ENCODE measurements at places on chromosomes 12 and 14.

DNA sequence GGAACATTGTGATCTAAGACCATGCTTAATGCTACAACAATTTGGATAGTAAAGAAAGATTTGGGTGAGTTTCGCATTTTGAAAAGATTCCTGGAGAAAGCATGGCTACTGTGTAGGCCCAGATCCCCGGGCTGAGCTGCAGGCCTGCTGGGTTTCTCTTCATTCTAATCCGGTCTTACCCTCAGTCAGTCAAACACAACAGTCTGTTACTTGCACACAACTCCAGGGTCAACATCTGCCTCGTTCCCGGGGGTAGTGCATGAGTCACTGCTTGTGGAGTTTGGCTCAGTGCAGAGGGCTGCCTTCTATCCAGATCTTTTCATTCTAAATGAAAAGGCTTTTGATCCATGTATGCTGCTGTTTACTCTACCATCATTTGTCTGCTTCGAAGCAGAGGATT, 60.4 kb upstream of the SEL1L start:
- no peak for DNase-seq

DNA sequence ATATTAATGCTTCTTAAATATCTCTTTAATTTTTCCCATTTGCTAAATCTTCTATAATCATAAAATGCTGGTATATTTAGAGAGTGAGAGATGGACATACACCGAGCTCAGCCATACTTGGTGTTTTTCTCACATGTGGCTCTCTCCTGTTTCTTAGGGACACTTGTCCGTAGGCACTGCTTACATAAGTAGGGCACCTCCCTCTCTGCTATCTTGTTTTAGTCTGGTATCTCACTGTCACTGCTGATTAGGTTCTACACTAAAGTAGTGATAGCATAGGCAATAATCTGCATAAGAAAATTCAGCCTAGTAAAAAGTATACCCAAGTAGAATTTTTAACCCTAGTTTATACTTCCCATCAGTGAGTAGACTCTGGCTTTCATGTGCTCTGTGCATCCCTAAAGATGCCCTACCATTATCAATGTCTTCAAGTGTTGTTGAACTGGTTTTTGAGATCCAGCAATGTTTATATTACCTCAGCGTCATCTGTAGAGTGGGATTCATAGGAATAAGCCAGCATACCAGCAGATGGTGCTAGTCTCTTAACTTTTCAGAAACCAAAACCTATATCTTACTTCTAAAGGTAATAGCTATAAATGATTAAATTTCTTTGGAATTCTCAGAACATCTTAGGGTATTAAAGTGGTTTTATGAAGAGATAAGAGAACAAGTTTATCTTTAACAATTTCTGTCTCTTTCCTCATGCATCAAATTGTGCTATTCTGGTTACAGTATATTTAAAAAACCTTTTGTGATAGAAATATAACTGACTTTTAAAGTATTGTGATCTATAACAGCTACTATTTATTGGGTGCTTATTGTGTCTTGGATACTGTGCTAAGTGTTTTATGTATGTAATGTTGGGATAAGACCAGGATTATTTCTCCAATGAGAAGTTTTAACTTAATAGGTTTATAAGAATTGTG, 32.9 kb downstream of the ARID2 start:
- DNase-seq, result no peak

- DNase-seq, result no peak
Measured at GRCh38 chr12:98741556-98742265, 96.6 kb downstream of the APAF1 start.

GRCh38 chr12:123076604-123077297, 74.1 kb downstream of the PITPNM2 start:
- no peak for DNase-seq

DNA sequence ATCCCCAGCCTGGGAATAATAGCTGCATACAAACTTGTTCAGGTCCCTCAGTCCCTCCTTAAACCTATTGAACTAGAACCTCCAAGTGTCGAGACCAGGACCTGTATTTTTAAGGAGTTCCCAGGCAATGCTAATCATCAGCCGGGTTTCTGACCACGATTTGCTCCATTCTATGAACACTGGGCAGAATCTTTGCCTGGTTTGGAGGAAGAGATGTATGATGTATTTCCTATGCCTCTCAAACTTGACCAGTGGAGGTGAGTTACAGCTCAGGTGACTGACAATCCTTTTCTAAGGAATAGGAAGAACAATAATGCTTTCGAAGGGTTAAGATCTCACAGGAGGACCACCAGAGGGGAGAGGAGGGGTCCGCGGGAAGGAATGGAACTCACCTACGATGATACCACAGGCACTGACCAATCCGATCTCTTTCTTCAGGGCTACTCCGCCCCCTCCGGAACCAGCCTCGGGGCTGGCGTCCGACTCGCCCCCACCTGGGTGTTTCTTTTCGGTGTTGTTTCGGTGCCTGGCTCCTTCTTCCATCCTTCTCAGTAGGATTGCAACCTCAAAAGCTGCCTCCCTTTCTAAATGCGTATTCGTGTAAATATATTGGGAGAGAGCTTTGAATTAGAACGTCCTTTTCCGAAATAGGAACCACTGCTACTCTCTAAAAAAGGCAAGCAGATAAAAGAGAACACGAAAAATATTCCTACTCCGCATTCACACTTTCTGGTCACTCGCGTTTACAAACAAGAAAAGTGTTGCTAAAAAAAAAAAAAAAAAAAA, 895 bp downstream of the SLC7A8 start:
- DNase-seq, result no peak

DNA sequence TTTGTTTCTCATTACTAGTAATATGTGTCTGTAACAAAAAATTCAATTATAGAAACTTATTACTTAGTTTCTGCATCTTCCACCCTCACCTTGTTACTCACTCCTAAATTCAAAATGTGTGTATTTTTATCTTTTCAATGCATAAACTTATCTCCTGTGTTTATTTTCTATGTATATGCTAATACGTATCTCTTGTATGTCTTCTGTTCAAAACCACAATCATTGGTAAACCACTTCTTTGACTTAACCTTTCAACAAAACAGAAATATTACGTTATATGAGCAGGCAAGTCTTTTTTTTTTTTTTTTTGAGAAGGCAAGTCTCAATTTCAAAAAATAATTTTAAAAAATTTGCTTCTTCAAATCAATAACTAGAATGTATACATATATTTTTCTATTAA, 39.2 kb upstream of the RPH3A start:
- no peak for DNase-seq

DNA sequence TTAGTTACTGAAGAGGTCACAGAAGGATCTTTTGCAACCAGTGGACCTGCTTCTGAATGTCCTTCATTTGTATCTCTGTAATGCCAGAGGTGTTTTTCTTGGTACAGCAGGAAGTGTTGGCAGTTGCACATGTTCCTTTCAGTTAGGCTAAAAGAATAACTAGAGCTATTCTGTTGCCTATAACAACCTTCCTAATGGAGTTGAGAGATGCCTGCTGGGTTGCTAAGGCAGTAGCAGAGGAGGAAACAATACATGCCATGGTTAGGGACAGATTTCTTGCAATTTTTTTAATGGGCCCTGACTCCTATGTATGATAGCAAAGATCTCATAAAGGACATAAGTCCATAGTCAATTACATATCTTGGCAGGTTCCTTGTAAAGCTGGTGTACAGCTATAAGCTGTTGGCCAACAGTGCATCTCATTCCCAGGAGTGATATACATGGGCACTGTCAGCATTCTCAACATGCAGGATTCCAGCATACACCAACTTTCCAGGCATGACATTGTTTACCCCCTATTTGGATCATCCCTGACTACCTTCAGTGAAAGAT, 556.6 kb downstream of the CCER1 start:
- no peak for DNase-seq

- DNase-seq, result no peak
Measured at GRCh38 chr12:54991991-54992375, 7.4 kb upstream of the TESPA1 start.

DNA sequence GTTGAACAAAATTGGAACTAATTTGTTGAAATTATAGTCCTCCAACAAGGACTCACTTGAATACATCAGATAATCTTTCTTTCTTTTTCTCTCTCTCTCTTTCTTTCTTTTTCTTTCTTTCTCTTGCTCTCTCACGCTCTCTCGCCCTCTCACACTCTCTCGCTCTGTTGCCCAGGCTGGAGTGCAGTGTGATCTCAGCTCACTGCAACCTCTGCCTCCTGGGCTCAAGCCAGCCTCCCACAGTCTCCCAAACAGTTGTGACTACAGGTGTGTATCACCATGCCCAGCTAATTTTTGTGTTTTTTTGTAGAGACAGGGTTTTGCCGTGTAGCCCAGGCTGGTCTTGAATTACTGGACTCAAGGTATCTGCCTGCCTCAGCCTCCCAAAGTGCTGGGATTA, 22.8 kb downstream of the WDR20 start:
- no peak for DNase-seq

- no peak for DNase-seq
Measured at GRCh38 chr14:60067882-60068281, 23.8 kb upstream of the PCNX4 start.

DNA sequence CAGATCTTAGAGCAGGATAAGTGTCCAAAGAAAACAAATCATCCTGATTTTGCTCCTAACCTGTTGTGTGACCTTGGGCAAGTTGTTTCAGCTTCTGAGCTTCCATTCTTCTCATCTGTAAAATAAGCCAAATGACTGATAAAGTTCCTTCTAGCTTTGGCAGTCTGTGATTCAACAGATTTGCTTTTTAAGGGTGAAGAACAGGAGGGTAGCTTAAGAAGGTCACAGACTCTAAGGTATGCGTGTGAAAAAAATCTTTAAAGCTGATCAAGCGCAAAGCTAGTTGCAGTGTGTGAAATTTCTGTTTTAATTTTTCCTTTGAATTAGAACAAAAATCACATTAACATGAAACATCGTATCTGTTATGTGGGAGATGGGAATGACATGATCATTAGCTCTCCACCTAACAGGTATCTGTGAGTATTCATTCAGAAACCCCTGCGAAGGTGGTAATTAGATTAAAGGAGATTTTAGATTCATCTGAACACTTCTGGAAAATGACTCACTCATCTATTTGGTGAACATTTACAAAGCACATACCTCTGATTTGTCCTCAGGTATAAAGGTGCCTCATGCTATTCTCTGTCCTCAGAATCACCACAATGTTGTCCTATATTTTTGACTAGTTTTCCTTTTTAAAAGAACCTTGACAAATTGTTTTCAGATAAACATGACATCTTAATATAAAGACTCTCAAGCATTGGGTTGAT, 131.9 kb upstream of the CPM start:
- DNase-seq, result no peak

DNA sequence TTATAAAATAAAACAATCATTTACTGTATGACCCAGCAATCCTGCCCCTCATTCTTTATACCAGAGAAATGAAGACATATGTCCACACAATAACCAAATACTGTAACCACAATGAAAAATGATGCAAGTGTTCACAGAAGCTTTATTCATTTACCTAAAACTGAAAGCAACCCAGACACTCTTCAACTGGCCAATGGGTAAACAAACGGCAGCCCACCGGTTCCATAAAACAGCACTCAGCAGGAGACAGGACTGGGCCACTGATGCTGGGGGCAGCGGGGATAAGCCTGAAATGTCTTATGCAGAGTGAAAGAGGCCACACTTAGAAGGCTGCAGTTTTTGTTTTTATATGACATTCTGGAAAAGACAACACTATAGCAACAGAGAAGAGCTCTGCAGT, 15.1 kb downstream of the DDX51 start:
- no peak for DNase-seq

DNA sequence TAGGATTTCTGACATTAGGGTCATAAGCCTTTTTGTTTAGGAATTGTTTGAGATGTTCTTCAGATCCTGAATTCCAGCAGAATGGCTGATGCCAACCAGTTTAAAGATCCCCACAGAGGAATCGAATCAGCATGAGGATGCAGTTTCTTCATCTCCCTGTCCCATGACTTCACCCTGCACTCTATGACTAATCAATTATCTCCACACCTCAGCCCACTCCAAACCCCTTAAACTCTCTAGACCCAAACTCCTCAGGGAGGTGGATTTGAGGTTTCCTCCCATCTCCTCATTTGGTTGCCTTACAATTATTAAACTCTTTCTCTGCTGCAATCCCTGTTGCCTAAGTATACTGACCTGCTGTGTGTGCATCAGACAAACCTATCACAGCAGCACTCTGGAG, 86.5 kb upstream of the CRY1 start:
- DNase-seq, result no peak

DNA sequence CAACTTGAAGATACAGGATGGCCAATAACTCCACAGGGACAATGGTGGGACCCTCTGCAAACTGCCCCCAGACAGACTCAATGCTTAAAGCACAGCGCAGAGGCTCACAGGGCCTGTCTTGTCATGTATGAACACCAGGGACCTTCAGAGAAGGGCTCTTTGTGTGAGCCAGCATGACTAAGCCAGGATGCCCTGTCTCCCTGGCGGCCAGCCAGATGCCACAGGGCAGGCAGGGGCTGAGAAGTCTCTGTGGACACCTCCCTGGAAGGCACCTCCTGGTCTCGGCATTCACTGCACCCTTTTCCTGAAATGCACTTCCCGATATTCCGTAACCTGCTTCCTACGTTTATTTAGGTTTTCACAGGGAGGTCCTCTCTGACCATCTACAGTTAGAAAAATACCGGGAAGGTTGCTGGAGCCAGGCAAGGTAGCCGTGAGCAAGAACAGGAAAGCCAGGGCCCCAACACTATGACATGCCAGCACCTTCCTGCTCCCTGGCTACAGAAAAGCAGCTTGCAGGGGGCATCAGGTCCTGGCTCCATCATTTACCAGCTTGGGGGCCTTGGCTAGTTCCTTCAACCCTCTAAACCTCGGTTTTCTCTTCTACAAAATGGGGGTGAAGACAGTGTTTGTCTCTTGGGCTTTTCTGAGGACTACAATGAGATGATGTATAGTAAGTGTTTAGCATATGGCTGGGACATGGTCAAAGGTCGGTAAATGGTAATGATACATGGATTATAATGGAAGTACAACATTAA, 65.0 kb downstream of the PITPNM2 start:
- DNase-seq, result no peak

DNA sequence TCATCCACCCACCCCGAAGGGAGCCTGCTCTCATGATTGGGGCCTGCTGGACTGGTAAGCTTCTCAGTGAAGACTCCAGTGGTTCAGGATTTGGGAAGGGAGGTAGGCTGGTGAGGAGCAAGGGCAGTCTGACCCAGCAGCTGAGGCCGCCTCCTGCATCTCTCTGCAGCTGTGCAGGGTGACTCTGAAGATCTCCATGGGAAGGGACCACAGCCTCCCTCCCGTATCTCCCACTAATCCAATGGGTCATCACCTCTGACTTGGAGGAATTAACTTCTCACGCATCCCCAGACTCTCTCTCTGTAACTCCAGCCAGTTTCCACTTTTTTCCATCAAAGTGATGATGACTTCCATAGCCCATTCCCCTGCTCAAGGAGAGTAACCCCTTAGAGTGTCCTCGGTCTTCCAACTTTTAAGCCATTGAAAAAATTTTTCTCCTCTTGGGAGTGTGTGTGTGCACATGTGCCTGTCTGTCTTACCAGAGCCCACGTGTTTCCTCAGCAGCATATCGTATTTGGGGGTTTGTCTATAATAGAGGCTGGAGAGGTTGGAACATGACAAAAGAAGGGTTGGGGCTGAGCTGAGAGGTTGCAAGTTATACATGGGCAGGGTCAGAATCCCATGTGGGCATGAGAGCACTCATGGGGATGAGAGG, 11.3 kb downstream of the CLSTN3 start:
- no peak for DNase-seq
